Erythroblast (primary cell): ENCODE measurements at places on chromosomes 2 and 18.

GRCh38 chr2:79855264-79856006, 342.6 kb downstream of the CTNNA2 start:
- DNase-seq: no peak

DNA sequence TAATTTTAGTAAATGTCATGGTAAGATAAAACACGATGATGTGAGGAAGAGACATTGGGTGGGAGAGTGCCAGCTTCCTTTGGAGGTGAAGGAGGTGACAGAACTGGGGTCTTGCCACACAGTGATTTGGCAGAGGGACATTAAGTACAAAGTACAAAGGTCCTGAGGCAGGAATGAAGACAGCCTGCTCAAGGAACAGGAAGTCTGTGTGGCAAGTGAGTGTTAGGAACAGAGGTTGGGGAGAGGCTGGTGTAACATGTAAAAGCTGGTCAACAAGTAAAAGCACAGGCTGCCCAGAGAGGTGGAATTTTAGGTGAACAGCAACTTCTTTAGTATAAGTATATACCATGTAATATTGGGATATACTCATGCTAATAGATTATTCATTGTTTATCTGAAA, 73.1 kb downstream of the INPP5D start:
- no peak for DNase-seq

GRCh38 chr2:43482961-43483360, 112.9 kb downstream of the THADA start:
- DNase-seq: peak; percentile 8

DNA sequence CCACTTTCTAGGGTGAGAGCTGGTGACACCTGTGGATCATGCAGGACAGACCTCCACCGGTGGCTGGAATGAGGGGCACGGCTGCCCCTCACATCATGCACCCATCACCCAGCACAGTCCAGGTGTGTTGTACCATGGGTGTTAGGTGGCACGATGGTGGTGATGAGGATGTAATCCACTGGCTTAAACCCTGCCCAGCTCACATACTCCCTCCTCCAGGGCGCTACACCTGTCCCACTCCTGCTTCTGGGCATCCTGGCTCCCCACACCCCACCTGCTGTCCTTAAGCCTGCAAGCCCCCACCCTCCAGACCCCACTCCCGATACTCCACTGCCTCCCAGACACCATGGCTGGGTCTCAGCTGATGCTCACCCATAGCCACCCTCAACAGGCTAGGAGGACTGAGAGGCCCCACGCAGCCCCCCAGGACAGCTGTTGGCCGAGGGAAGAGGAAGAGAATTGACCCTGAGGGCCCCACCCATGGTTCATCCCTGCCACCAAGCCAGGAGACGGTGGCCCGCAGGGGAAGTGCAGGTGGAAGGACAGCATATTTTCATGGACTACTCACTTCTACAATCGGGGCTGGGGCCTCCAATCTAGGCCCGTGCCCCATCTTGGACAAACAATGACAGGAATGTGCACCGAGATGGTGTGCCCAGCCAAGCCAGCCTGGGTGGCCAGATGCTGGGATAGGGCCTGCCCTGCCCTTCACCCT, 34.3 kb downstream of the MAL start:
- no peak for DNase-seq

DNA sequence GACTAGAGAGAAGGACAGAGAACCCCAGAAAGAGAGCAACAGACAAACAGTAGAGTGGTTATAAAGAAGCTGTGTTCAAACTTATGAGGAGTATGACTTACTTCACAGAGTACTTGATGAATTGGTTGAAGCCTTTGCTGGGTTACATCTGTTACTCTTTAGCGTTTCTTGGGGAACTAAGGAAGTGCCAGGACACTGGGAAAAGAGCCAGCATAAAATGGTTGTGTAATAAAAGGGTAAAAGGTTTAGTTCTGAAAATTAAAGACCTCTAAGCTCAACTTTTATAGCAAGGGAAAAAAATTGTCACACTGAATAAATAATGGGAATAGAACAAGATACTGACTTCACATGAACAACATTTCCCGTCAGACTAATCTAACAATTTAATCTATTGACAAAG, 17.0 kb upstream of the STAT4 start:
- no peak for DNase-seq

DNA sequence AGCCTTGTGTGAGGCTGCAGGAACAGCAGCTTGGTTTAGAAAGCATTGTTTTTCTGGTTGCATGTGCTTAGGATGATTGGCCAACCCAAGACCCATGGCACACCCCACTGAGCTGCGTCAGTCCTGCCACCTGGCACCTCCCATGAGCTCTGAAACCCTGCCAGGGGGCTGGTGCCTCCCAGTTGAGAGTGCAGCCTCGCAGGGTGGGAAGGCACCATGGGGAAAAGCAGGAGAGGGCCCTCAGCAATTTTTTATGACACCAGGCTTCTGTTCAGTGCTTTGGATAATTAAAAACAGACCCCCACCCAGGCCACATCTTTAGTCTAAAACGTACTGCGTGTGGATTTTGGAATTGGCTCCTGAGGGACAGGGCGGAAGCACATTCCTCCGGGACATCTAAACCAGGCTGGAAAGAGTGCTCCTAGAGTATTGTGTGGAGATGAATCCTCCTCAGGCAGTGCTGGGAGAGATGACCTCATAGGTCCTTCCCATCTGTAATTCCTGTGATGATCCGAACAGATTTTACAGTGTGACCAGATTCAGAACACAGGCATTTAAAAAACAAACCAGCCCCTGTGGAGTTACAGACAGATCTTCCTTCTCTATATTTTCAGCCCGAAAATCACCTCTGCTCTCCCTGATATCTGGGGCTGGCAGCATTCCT, 438.3 kb downstream of the ZNF521 start:
- no peak for DNase-seq

GRCh38 chr2:16162491-16163040, 222.2 kb downstream of the MYCN start:
- no peak for DNase-seq

DNA sequence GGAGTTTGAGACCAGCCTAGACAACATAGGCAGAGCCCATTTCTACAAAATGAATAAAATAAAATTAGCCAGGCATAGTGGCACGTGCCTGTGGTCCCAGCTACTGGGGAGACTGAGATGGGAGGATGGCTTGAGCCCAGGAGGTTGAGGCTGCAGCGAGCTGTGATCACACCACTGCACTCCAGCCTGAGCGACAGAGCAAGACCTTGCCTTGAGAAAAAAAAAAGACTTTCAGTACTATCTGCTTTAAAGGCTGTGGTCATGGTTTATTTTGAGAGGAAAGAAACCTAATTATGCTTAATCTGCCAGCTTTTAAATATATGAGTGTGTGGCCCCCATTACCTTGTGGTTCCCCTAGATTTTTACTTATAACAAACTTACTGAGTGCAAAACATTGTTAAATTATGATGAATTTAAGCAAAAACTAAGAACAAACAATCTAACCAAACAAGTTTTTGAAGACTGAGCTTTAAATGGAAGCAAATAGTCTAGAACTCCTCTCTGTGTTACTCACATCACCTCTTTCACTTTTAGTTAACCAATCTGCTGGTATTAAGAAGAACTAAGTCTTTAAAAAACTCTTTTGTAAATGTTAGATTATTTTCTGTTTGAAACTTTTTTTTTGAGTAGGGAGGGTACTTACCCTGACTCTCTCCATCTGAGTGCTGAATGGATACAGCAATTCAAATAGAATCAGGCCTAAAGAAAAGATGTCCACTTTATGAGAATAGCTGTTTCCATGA, 65.4 kb downstream of the EIF2AK3 start:
- DNase-seq: no peak

DNA sequence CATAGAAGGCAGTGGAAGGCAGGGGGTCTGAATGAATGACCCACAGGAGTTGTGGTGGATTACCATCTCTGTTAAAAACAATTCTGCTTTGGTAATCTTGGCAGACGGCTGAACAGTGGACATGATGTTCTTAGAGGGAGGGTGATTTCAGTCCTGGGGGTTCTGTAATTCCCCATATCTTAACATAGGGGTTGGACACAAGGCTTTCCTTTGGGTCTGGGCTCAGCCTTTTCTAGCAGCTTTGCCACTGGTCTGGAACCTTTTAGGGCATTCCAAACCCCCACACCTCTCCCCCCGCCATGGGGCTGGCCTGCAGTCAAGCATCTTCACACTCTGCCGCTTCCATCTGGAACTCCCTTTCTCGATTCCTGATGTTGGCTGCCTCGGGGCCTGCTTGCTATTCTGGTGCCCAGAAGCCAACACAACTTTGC, 50.3 kb downstream of the RPL37A start:
- no peak for DNase-seq

DNA sequence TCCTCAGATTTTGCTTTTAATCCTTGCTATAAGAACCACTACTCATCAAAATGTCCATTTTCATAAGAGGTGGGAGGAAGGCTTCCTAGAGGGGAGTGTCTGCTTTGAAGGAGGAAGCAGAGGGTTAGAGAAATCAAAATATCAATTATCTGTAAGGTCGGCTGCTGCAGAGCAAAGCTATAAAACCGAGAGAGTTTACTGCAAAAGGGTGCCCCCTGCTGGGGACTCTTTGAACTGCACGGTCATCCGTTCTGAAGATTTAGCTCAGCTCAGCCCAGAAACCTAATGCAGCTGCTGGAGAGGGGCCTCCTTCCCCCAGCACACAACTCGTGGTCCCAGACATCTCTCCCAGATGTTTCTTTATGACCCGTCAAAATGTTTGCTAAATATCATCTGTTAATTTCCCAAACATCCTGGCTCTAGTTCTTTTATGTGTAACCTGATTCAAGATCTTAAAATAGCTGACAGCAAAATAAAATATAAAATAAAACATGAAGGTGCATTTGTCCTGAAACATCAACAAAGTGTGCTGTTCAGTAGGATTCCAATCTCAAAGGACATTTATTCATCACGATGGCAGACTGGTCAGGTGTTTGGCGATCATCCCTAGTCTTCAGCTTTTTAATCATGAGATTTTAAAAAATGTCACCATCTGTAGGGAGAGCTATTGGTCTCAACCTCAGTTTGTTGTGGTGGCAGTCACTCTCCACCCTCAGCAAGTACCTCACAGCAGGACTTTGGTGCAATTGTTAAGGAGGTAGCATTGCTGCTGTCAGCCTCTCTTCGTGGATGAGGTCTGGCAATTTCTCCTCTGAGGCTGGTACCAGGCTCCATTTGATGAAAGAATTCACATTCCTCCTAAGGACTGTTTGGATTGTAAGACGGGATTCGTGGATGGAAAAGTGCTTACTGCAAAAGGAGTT, 185.9 kb downstream of the MTX2 start:
- DNase-seq: peak; percentile 76

DNA sequence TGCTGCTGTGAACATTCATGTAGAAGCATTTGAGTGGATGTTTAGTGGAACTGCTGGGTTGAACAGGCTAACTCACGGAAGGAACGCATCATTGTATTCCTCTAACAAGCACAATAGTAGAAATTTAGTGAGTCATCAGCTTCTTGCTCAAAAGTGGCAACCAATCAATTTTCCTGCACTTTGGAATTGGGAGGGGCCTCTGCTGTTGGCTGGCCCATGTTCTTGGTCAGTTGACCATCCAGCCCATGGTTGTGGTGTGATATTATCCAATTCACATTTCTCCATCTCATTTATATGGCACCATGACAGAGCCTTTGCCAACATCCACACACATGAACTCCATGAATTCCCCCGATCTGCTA, 95.0 kb downstream of the TNFRSF11A start:
- peak; percentile 68 for DNase-seq

GRCh38 chr2:23859983-23860382, 66.9 kb downstream of the ATAD2B start:
- DNase-seq: no peak

DNA sequence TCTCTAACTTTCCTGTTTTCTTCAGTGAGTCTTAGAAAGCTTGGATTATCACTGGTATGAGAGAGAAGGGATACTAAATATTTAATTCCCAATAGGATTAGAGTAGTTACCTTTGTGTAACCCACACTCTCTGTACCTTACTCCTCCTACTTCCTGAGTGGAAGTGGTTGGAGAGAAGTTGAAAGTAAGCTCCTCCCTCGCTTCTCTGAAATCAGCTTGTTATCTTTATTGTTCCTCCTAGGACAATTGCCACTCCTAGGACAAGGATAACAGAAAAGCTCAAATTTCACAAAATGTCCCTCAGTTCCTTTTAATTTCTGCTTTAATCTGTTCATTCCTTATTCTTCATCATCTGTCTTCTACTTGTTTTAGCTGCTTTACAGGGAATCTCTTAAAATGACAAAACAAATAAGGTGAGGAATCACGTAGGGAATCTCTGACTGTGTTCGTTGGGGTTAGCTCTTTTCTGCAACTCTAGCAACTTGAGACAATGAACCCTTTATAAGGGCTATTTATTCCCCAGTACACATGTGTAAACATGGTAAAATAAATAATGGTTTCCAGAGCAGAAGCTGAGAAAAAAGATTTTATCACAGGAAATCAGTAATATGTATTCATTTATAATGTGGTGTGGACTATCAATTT, 8.6 kb downstream of the ITPRID2 start:
- no peak for DNase-seq

DNA sequence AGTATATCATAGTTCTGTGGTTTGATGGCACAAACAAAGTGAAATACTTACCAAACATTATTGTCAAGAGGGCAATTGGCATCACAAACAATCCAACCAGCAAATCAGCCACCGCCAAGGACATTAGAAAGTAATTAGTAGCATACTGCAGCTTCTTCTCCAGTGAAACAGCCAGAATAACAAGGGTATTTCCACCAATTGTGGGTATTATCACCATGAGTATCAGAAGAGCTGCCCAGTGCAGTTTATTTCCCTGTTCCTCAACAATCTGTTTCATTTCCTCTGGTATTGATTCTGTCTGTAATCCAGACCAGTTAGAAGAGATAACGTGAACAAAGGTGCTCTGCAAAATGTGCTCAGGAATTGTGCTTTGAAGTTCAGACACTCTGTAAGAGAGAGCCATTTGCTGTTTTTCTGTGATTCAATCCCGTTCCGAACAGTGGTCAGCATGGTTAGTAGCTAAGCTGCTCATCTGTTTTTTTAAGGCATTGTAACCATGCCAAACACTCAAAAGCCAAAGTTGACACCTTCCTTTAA, 1.4 kb downstream of the HTR2B start:
- DNase-seq: no peak

DNA sequence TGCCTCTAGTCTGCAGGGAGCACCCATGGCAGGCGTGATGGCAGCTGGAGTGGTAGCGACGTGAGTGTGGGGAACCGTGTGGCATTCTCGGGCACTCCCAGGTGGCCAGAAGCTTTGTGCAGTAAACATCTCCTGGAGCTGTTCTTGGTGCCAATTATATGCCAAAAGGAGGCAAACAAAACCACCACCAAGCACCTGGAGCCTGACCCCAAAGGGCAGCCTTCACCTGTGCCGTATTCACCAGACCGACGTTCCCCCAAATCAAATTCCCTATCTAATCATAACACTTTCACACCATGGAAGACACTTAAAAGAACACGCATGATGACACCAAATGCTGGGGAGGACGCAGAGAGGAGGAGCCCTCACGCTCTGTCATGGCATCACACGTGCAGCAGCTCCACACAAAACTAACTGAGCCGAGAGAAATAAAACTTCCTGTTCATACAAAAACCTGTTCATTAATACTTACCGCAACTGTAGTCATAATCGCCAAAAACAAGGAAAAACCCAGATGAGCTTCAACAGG, 123.6 kb downstream of the EIPR1 start:
- no peak for DNase-seq

DNA sequence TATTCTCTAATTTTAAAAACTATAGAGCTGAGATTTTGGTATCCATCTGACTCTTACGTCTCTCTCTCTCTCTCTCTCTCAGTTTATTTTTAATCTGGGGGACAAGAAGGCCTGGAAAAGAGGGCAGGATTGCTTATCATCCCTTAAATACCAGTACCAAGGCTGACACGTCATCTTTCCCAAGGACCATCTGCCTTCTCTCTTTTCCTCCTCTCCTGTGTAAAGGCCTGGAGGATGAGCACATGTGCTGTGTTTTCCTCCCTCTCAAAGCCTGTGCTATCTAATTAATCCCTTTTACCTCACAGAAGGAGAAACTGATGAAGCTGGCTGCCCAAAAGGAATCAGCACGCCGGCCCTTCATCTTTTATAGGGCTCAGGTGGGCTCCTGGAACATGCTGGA, 7.3 kb downstream of the IL37 start:
- DNase-seq: no peak
